Stimulated activated CD4-positive, alpha-beta T cell treated with anti-CD3 and anti-CD28 coated beads, Interleukin-15, amount 100 ng/mL, for 1 hour (primary cell): ENCODE measurements at places on chromosomes 2 and 18.

GRCh38 chr2:33484042-33484621 lies 7.7 kb downstream of the RASGRP3 start:
- no peak for DNase-seq

DNA sequence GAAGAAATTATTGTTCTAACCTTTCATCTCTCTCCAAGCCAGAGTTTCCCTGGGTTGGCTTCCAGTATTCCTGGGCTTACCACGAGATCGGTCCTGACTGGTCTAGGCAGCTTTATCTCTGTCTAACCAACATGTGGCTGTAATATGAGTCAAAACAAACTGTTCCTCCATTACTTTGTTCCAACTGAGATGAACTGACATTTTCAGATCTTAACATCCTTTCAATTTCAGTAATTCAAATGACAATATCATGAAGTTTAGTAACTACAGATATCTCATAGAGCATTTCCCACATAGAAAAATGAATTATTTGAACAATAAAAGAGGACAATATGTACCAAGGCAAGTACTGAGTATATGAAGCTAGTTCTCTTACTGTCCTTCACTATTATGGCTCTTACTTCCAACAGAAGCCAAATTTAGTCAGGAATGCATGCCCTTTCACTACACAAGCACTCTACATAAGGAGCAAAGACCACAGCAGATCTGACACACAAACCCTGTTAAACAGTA lies 15.5 kb downstream of the SLC25A12 start:
- DNase-seq = no peak

DNA sequence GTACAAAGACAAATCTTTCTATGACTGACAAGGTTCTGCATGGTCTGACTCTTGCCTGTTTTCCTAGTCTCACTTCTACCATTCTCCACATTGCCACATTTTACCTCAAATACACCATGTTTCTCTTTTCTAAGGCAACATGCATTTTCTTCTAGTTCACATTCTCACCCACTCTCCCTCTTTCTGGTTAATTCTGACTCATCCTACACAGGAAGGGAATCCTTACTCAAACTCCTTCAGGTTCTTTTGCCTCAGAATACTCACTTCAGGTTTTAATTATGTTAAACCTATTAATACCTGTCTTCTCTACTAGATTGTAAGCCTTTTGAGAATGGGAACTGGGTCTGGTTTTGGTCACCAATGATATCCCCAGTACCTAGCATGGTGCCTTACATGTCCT lies 47.2 kb downstream of the MAP2 start:
- no peak for DNase-seq

DNA sequence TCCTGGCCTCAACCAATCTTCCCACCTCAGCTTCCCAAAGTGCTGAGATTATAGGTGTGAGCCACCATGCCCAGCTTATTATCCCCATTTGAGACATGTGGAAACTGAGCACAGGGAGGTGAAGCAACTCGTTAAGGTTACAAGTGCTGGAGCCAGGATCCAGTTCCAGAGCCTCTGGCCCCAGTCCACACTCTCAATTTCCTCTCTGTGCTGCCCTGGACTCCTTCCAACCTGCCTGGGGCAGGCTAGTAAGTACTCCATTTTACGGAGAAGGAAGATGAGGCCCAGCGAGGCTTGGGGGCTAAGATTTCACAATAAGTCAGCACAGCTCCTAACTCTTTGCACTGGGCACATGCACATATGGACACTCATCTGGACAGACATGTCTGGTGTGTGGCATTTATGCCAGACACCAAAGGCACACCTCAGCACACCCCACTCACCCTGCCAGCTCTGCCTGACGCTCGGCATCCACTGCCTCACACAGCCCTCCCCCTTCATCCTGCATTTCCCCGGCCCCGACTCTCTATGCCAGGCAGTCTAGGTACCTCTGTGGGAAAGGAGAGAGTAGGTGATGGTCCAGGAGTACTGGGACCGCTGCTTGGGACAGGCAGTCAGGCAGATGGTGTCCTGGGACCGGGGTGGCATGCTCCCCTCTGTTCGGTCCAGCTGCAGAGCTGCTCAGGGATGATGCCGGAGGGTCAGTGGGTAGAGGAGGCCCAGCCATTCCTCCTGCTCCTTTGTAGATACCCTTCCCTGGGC lies 20.5 kb downstream of the CFAP65 start:
- DNase-seq = no peak

GRCh38 chr2:121994238-121995206 lies 239.1 kb downstream of the TSN start:
- DNase-seq = no peak

DNA sequence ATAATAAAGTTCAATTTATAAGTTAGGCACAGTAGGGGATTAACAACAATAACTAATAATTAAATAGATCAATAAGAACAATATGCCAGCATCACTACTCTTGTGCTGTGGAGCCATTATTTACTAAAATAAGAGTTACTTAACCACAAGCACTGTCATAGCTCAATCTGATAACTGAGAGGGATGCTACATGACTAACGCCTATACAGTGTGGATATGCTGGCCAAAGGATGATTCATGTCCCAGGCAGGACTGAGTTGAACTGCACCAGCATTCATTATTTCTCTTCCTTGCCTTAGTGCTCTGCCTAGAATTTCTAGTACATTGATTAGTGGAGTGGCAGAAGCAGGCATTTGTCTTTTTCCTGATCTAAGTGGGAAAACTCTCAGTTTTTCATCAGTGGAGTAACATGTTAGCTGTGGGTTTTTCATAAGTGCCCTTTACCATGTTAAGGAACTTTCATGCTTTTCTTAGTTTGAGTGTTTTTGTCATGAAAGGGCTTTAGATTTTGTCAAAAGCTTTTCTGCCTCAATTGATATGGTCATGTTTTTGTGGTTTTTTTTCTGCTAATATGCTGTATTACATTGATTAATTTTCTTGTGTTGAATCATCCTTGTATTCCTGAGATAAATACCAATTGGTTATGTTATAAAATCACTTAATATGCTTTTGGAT lies 21.7 kb downstream of the KIAA1328 start:
- no peak for DNase-seq

- no peak for DNase-seq
These were observed 67.0 kb downstream of the FEZ2 start for GRCh38 chr2:36530983-36531354.

GRCh38 chr2:43685357-43685756 lies 9.1 kb upstream of the C1GALT1C1L start:
- no peak for DNase-seq

DNA sequence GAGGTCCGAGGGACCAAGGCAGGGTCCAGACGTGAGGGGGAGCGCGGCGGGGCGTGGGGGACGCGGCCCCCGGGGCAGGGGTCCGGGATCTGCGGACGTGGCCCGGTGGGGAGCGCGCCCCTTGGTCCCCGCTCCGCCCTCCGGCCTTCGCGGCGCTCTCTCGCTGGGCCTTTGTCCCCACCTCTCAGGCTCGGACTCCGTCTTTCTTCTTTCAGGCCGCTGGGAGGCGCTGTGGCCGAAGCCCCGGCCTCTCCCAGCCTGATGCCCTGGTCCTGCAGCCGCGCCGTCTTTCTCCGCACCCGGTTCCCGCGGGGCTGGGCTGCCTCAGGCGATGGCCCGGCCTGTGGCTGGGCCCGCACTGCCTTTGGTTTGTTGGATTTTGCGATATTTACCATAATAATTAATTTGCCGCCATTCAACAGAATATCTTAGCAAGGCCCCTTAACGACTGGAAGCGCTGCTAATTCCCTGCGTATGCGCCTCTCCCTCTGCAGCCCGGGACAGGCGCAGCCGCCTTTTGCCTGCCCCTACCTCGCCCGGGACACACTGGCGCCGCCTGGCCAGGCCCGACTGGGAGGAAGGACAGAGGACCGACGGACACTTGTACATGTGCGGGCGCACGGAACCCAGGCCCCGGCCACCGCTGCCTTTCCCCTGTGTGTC lies 10.8 kb downstream of the SIX3 start:
- DNase-seq = no peak

- DNase-seq = no peak
These were observed 288.3 kb upstream of the TCF4 start for GRCh38 chr18:55876254-55876653.

GRCh38 chr2:135276525-135276924 lies 224.4 kb downstream of the RAB3GAP1 start:
- no peak for DNase-seq

DNA sequence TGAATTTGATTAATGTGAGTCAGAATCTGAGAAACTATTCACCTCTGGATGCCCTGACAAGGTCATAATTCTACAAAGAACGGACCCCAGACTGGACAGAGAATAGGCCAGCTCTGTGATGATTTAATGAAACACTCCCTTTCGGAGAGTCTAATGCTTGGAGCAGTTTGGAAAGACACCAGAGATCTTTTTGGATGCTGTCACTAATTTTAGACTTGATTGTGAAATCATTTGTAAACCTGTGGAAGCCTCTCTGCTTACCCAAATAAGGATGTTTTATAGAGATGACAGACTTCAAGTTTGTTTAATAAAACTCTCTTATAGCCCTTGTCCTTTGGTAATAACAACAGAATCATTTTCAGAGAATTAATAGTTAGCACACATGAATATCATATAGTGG lies 83.5 kb downstream of the MYL12B start:
- no peak for DNase-seq

GRCh38 chr2:128644718-128645256 lies 326.1 kb upstream of the HS6ST1 start:
- DNase-seq = no peak

- no peak for DNase-seq
These were observed 13.4 kb upstream of the WIPF1 start for GRCh38 chr2:174611006-174611405.

GRCh38 chr2:236052206-236052605 lies 116.0 kb downstream of the GBX2 start:
- DNase-seq = no peak

DNA sequence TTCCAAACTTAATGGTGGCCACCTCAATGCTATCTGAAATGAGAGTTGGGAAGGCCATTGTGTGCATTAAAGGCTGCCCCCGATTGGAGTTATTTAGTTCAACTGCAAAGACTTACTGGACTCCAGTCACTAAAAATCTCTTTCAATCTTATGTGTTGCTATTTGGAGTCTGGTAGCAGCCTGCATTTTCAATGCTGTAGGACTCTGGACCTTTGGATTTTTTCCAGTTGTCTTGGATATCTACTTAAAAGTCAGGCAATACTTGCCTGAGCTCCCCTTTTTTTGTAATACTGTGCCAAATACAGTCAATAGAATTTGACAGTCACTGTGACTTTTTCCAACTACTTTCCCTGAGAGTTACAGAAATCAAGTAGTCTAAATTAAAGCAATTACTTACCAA lies 281.9 kb downstream of the TRIB2 start:
- DNase-seq = no peak

DNA sequence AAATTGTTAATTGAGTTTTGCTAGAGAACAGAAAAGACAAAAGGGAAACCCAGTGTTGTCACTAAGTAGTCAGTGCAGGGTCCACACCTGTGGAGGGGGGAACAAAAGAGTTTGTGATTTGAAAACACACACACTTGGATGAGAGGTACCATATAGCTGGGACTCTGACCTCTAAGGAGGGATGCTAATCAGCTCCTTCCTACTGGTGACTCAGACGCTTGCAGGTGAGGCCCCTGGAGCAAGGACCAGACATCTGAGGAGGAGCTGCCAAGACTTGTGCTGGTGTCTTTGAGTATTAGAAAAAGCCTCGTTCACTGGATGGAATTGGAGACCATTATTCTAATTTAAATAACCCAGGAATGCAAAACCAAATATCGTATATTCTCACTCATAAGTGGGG lies 146.4 kb upstream of the MAP2 start:
- DNase-seq = no peak

DNA sequence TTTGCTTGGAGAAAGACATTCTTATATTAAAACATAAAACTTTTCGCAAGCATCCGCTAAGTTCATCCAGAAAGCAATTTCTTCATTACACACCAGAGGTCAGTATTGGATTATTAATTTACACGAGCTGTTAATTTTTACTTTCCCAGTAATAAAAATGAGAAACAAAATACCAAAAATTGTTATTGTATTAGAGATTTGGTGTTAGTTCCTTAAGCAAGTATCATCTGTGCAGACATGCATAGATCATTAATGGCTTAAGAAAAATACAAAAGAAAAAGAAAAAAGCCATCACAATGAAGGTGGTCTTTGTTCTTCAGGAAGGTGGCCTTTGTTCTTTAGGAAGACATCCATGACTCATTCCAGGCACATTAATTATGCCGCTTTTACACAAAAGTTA lies 53.6 kb upstream of the HNMT start:
- DNase-seq = no peak

DNA sequence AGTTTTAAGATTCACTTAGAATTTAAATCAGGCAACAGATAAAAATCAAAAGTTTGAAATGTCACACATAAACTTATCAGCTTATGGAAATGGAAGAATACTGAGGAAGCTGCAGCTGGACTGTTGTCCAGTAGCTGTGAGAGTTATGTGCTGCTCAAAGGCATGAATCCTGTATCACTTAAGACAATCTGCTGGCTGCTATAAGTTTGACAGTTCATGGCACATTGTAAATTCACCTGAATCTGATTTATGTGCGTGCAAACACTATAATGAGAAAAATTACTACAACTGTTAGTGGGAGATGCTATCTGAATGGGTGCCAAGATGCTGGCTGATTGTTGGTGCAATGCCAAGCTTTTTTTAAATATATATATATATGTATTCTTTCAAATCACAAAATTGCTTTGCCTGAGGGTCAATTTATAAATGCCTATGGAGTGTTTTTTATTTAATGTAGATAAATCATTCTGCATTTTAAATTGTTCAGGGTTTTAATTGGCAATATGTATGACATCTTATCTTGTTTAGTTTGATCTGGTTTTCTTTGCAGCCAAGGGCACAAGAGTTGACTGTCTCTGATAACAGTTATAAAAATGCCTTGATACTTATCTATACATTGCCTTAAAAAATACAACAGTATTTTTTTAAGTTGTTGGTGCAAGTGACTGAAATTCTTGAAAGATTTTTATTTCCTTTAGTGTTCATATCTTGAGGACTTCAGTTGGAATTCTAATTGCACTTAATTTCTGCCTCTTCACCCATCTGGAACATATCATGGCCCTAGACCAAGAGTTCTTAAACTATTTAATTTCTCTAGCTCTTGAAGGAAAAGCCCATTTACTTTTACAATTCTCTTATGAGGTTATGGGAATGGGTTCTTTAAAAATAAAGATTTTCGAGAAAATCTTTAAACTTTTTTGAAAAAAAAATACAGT lies 48.7 kb downstream of the CAVIN2 start:
- no peak for DNase-seq

GRCh38 chr2:27493948-27494283 lies 1.1 kb downstream of the FNDC4 start:
- DNase-seq = no peak
